ENCODE measurements at places on chromosomes 3 and 15. TPM values are rescaled to one million over a fixed set of nuclear protein-coding genes. Genes with fewer than 3 reads are reported as not detected.

DRD3 gene
- total RNA-seq, result not detected

GOLGA6L7 gene
- not detected for total RNA-seq

BFSP2 gene
- not detected for total RNA-seq

FBLN2 gene
- total RNA-seq, result 0.22 TPM

CASR gene
- not detected for total RNA-seq

FAM81A gene
- total RNA-seq, result 1.1 TPM

LTF gene
- total RNA-seq, result not detected

CCDC39 gene
- 0.14 TPM for total RNA-seq

GNB5 gene
- total RNA-seq, result 17.0 TPM

SOX2 gene
- not detected for total RNA-seq

SUCNR1 gene
- not detected for total RNA-seq

ZNF717 gene
- total RNA-seq, result 12.1 TPM

SLC25A36 gene
- 89.6 TPM for total RNA-seq

RTP1 gene
- total RNA-seq, result not detected

RBPMS2 gene
- total RNA-seq, result 0.13 TPM

STXBP5L gene
- not detected for total RNA-seq

FETUB gene
- not detected for total RNA-seq

GOLGA8T gene
- total RNA-seq, result not detected

TMEM45A gene
- total RNA-seq, result 4.6 TPM

IDH3A gene
- total RNA-seq, result 80.3 TPM

CHRM5 gene
- not detected for total RNA-seq

TMC3 gene
- total RNA-seq, result not detected

SLC2A2 gene
- total RNA-seq, result not detected

FSD2 gene
- total RNA-seq, result under 0.01 TPM

CHRNA7 gene
- total RNA-seq, result 1.0 TPM

LEO1 gene
- total RNA-seq, result 30.7 TPM

SCN5A gene
- total RNA-seq, result 23.7 TPM

PFN2 gene
- total RNA-seq, result 141 TPM

CAMP gene
- total RNA-seq, result not detected

PLA2G4D gene
- not detected for total RNA-seq

SLC51B gene
- not detected for total RNA-seq
